ENCODE measurements at places on chromosomes 6 and 20.

DNA sequence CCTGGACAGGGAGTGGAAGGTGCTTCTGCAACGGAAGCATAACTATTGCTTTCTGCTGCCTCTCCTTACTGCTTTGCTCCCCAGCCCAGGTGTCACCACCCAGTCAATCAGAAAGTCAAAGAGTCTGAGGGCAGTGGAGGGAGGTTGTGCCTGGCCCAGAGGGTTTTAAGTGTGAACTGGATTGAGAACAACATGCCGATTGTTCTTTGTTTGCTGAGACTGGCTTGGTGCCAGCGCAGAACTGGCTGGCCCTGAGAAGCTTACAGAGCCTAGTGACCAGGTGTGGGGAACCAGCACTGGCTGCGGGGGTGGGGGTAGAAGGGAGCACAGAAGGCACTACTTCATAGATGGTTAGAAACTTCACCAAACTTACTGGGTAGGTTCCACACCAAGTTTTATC is 31.1 kb upstream of the ENPP4 start:
- peak; percentile 70 for DNase-seq

DNA sequence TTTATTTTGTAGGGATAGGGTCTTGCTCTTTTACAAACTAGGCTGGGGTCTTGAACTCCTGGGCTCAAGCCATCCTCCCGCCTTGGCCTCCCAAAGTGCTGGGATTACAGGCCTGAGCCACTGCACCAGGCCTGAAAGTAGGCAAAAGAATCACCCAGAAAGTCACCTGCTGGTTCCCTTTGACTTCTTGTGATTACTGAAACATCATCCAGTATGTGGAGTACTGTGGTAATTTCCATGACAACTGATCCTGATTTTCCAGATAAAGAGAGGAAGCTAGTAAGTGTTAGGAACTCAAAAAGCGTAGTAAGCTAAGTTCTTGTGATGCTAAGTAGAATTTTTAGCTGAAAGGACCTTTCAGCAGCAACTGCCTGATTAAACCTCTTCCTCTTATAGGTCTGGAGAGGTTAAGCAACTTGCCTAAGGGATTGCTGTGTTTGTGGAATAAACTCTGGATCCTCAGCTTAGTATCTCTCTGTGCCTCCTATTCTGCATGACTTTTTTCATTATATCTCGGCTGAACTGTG is 16.8 kb downstream of the RALY start:
- DNase-seq = no peak

GRCh38 chr6:209432-210103 is 82.7 kb upstream of the DUSP22 start:
- no peak for DNase-seq

GRCh38 chr6:9252799-9253198 is 817.5 kb upstream of the SLC35B3 start:
- no peak for DNase-seq

- no peak for DNase-seq
Observed at GRCh38 chr6:86031713-86032112, 389.0 kb upstream of the SYNCRIP start.

DNA sequence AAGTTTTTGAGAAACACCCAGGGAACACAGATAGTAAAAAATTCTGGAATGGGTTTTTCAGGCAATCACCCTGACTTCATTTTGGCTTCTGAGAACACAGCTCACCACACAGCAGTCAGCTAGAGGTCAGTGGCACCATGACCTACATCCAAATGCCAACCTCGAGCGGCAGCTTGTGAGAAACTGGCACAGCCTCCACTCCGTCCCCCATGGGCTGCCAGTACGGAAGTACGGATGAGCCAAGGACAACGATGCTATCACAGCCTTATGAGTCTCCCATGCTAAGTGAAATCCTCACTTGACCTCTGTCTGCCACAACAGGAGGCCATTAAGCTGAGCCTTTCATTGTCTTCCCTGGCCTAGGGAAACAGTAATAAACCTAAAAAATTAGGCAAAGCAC is 32.0 kb downstream of the KIF16B start:
- no peak for DNase-seq

- no peak for DNase-seq
Observed at GRCh38 chr6:5135788-5136376, 50.7 kb downstream of the PPP1R3G start.

- no peak for DNase-seq
Observed at GRCh38 chr6:22632581-22633145, 63.3 kb downstream of the HDGFL1 start.

DNA sequence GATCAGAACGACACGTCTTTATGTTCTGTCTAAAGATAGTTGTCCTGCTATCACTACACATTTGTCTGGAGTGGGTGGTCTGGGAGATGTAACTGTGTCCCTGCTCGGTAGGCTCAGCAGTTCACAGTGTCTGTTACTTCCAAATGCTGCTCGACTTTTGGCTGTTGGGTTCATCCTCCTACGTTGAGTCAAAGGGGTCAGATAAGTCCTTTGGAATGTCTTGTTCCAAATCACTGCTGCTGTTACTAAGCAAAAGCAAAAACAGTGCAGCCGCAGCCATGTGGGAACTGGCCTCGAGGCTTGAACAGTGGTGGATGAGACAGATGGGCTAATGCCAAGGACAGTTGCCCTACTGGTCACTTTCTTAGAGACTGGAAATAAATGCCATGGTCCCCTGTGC is 272.2 kb upstream of the MAP3K7 start:
- DNase-seq = no peak

- peak; percentile 56 for DNase-seq
Observed at GRCh38 chr6:150666071-150666470, 66.4 kb downstream of the PLEKHG1 start.

DNA sequence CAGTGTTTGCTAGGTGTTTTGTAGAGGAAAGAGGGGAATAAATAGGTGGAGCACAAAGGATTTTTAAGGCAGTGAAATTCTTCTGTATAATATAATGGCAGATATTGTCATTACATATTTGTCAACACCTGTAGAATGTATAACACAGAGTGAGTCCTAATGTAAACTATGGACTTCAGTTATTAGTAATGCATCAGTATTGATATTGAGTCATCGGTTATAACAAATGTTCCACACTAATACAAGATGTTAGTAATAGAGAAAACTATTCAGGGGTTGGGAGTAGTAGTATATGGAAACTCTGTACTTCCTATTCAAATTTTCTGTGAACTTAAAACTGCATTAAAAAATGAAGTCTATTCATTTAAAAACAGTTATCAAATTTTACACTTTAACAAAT is 299.2 kb downstream of the UBE3D start:
- DNase-seq = no peak

DNA sequence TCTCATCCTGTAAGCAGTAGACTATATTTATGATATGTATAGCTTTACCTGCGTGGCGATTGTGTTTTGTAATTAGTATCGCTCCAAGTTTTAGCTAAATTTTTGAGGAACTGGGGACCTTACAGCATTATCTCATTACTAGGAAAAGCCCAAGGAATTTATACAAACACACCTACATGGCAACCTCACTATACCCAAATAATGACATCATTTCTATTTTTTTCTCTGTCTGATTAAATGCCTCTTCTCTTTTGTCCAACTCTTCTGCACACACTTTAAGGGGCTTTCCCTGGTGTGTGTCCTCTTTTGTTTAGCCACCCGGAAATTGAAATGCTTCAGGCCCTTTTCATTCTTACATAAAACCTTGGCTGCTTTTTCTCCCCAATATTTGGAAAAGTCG is 82.9 kb upstream of the EXOC2 start:
- DNase-seq = no peak

- DNase-seq = peak; percentile 69
Observed at GRCh38 chr20:1945134-1945618, 48.7 kb downstream of the PDYN start.

GRCh38 chr20:53943522-53944291 is 126.7 kb downstream of the BCAS1 start:
- no peak for DNase-seq

DNA sequence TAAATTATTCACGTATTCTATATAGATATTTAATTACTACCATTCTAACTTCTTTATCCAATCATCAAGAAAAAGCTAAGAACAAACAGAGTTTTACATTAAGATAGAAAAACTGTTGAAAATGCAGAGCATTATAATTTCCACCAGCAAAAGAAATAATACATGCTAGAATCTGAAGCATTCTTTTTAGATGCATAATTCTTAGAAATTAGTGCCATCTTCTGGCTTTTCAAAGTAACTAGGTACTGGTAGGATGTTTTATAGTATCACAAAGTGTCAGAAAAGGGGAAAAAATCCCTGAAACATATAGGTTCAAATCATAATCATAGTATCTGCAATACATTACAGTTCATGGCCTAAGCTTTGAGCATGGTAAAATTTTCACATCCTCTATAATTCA is 178.9 kb downstream of the PHF3 start:
- DNase-seq = no peak

DNA sequence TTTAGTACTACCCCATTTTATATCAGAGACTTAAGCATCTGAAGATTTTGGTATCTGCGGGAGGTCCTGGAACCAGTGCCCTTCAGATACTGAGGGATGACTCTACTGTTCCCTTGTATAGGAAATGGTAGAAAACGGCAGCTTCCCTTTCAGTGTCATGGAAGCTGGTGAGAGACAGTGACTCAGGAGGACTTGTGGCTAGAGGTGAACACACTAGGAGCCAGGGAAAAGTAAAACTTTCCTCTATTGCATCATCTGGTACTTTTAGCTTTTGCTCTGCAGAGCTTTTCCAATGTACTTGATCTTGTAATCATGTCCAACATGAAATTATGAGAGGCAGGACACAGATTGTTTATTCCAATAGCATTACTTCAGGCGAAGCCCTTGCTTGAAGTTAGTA is 45.0 kb downstream of the RNF144B start:
- no peak for DNase-seq

GRCh38 chr6:128569732-128570679 is 49.6 kb upstream of the PTPRK start:
- no peak for DNase-seq

DNA sequence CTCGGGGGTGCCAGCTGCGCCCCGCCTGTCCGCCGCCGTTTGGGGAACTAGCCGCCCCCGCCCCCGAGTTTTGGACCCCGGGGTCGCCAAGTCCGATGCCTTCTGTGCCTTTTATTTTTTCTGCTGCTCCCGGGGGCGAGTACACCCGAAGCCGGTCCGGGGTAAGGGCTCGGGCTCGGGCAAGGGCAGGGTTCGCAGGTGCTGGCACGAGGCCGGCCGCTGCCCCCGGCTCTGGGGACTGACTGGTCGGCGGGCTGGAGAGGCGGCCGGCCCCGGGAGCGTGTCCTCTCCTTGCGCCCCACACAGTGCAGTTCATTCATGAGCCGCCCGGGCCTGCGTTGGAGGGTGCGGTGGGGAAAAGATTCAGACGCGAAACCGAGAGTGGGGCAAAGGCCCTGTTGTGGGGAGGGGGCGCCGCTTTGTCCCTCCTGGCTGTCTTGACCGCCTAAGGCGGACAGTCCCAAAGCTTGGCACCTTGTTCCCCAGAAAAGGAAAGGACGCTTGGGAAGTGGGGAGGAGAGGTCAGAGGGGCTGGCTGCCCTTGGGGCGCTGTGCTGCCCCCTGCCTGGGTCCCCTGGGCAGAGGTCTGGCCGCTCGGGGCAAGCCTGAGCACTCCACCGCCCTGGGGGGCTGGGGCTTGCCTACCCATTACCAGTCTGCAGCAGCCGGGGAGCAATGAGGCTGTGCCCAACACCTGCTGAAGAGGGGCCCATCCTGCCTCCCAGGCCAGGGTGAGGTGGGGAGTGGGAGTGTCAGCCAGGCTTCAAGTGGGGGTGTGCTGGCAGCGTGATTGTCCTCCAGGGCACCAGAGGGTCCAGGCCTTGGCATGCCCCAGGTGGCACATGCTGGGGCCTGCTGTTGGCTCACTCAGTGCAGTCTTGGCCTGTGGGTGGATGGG is 915 bp downstream of the TMEM63B start:
- no peak for DNase-seq

DNA sequence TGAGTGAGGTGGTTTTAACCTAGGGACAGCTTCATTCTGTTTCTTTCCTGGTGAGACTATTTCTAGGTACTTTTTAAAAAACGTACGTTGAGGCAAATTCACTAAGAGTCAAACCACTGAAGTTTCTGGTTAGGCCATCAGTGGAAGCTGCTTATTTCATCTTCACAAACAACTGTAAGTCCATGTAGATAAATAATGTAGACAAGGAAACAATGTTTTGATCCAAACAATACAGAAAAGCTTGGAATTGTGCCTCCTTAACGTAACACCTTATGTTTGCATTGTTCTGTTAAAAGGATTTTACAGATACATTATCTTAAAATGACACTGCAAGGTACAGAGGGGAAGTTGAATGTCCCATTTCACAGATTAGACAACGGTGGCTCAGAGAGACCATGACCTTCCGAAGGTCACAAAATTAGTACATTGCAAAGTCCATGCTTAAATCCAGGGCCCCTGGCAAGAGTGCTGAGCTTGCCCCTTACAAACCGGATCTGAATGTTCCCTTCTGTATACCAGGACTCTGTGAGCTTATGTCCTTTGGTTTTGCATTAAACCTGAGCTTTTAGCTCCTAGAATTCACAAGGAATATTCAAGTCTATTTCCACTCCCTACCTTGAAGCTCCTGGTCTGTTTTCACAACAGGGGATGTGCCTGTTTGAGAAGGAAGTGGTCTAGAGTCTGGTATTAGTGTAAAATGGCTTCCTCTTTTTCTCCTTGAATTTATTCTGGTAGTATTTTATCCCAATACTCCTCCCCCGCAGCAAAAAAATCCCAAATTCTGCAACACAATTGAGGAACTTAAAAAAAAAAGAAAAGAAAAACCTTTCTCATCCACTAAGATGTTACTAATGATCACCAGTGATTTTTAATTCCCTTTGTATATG is 28.9 kb upstream of the ZNF217 start:
- no peak for DNase-seq

- no peak for DNase-seq
Observed at GRCh38 chr6:7911345-7911725, 747 bp upstream of the TXNDC5 start.

DNA sequence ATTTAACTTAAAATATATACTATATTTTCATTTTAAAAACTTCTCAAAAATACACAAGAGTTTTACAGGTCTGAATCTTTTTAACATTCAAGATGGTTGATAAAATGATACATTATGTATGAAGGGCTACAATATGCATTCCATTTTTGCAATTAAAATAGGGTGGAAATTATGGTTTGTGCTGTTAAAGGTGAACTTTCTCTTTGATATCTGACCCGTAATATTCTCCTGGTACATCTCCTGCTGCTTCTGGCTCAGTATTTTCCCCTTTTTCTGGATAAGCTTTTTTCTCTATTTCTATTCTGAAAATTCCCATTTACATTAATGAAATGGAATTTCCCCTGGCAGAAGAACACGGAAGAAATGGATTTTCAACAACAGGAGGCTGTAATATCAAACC is 27.4 kb upstream of the LCA5 start:
- DNase-seq = no peak

- no peak for DNase-seq
Observed at GRCh38 chr20:50932691-50933280, 1.5 kb upstream of the ADNP start.

Data from mucosa of gallbladder (tissue), 1 donor.